ENCODE measurements at places on chromosomes 16 and 17.

GRCh38 chr17:3012926-3013581, 50.4 kb downstream of the OR1D5 start:
- DNase-seq, result peak; percentile 67

- DNase-seq, result no peak
Measured at GRCh38 chr16:577796-578195, 8.0 kb downstream of the PIGQ start.

DNA sequence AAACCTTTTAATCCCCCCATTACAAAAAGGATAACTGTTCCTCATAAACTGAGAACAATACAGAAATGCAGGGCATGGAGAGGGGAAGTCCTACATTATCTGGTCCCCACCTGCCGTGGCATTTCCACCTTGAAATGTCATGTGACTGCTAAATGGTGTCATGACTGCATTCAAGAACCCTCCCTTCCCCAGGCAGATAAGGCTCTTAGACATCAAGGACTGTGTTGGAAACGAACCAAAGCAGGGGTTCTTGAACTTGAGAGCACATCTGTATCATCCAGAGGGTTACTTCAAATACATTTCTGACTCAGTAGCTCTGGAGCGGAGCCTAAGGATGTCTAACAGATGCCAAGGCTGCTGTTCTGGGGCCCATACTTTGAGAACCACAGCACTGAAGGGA, 18.4 kb downstream of the CMTM3 start:
- DNase-seq, result no peak

- no peak for DNase-seq
Measured at GRCh38 chr16:67407788-67408452, 8.4 kb downstream of the ZDHHC1 start.

DNA sequence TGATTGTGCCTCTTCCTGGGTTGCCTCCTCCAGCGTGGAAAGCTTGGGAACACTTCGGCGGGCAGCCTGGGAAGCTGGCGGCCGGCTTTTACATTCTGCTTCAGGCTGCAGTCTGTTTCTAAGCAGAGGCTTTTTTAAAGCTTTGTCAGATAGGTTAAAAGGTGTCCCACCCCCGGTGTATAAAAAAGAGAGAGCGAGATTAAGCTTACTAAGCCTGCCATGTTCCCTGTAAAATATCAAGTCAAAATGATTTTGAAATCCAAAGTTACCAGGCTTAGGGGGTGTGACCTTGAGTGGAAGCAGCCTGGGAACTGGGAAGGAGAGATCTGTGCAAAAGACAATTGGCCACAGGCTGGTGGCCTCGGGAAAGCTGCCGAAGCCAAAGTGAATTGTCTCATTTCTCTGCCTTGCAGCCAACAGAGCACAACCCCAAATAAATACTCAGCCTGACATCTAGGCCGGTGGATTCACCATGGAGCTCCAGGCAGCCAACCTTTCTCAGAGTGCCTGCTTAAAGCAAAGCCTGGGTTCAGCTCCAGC, 254.5 kb downstream of the FTO start:
- no peak for DNase-seq

DNA sequence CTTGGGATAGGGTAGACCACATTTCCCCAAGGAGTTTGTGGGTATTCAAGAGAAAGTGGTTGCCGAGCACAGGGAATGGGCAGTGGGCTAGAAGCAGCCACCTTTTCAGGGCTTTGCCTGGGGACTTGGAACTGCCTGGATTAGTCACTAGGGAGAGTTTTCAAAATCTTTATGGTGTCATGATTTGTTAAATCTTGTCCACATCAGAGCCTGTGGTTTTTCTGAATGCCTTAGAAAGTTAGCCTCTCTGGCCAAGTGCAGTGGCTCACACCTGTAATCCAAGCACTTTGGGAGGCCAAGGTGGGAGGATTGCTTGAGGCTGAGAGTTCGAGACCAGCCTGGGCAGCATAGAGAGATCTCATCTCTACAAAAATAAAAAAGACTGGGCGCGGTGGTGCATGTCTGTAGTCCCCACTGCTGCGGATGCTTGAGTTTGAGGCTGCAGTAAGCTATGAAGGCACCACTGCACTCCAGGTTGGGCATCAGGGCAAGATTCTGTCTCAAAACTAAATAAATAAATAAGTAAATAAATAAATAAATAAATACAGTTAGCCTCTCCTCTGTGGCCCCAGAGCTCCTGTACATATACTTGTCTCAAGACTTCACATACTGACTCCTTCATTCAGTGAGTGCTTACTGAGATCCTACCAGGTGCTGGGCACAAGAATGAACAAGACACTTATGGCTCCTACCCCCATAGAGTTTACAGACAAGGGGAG, 76.3 kb upstream of the HNF1B start:
- no peak for DNase-seq

DNA sequence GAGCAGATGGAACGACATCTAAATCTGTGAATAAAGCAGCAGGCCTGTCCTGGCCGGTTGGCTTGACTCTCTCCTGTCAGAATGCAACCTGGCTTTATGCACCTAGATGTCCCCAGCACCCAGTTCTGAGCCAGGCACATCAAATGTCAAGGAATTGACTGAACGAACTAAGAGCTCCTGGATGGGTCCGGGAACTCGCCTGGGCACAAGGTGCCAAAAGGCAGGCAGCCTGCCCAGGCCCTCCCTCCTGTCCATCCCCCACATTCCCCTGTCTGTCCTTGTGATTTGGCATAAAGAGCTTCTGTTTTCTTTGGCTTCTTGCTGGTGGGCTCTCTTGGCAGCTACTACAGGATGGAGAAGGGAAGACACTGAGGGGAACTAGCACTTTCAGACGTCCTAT, 4.1 kb upstream of the RSAD1 start:
- no peak for DNase-seq

DNA sequence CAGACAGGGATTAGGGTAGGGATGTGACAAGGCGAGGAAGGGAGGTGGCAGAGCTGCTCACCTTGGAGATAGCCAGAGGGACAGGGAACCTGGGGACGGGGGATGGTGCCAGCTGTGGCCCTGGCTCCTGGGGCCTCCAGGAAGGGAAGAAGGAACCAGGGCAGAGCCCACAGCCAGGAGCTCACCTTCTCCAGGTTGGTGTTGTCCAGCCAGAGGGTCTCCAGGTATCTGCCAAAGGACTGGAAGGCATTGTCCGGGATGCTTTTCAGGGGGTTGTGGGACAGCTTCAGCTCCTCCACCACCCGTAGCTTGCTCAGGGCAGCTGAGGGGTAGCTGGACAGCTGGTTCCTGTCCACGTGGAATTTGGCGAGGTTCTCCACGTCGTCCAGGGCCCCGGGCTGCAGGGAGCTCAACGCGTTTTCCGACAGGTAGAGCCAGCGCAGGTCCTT, 801 bp downstream of the CHAD start:
- no peak for DNase-seq

DNA sequence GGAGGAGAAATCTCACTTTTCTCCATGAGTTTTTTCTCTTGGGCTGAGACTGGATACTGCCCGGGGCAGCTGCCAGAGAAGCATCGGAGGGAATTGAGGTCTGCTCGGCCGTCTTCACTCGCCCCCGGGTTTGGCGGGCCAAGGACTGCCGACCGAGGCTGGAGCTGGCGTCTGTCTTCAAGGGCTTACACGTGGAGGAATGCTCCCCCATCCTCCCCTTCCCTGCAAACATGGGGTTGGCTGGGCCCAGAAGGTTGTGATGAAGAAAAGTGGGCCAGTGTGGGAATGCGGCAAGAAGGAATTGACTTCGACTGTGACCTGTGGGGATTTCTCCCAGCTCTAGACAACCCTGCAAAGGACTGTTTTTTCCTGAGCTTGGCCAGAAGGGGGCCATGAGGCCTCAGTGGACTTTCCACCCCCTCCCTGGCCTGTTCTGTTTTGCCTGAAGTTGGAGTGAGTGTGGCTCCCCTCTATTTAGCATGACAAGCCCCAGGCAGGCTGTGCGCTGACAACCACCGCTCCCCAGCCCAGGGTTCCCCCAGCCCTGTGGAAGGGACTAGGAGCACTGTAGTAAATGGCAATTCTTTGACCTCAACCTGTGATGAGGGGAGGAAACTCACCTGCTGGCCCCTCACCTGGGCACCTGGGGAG, 19.1 kb downstream of the NGFR start:
- DNase-seq, result no peak

GRCh38 chr17:50558941-50559614, 1.4 kb upstream of the CACNA1G start:
- DNase-seq, result no peak

DNA sequence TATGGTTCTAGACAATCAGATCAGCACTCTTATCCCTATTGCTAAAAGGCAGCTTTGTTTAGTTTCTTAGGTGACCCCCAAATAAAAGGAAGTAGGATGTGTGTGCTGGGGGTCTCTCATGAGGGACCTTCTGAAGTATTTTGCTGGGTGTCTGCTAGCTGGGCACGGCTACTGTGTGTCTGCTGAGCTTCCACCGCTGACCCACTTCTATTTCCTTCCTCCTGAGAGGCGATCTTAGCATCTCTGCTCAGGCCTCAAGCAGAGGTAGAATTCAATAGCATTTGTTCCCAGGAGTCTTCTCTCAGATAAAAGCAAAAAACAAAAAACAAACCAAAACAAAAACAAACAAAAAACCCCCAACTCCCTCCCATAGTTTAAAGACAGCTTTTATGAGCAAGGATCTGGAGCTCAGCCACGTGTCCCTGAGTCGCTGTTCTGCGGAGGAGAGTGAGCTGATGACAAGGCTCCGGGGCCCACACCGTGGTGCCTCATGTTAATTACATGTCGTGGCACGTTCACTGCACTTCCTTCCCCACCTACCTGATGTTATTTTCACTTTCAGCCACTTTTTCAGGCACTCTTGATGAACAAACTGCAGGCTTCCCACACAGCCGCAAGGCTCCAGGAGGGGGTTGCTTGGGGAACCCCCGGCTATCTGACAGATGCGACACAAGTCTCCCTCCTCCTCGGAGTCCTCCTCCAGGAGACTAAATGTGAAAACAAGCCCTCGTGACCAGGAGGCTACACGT, 83.5 kb downstream of the MARCHF10 start:
- no peak for DNase-seq

- no peak for DNase-seq
Measured at GRCh38 chr16:49281480-49281842, at the start of gene CBLN1. Gene CBLN1 (minus strand): TSS chr16:49281838. CDS start chr16:49281465, 373 bp downstream.

DNA sequence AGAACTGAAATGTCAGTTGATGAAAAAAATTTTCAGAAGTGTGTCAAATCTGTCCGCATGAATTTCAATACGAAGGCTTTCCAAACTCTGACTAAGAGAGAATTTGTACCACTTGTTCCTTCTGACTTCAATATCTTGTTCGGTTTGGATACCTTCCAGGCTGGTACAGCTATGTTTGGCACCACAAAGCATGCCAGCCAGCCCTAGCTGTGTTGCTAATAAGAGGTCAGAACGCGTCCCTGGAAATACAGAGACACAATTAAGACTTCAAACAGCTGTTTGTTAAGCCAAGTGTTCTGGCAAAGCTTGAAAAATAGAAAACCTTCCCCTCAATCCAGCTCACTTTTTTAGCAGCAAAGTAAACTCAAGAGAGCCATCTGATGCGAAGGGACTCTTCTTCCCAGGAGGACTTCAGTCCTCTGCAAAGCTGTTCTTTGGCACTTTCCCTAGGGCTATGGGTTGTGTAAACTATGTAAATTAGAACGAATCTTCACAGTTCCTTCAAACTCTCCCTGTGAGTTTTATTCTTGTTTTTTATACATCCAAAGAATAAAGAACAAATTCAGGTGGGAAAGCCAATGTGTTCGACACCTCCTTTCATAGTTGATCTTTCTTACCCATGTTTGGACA, 35.1 kb downstream of the GRB2 start:
- DNase-seq, result no peak

GRCh38 chr16:74773446-74774222, 986 bp downstream of the FA2H start:
- no peak for DNase-seq

DNA sequence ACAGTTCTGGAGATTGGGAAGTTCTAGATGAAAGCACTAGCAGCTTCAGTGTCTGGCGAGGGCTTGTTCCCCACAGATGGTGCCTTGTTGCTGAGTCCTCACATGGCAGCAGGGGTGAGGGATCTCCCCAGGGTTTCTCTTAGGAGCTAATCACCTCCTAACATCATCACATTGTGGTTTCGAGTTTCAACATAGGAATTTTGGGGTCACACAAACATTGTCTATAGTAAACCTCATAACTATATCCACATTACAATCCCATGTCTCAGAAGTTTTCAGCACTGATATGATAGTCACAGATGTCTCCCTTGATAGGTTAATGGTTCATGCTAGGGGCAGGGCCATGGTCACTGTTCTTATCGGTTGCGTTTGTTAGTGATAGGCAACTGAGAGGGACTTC, 13.8 kb downstream of the CLUAP1 start:
- DNase-seq, result no peak

GRCh38 chr17:2904135-2904534, 107.9 kb downstream of the RAP1GAP2 start:
- DNase-seq, result peak; percentile 66

DNA sequence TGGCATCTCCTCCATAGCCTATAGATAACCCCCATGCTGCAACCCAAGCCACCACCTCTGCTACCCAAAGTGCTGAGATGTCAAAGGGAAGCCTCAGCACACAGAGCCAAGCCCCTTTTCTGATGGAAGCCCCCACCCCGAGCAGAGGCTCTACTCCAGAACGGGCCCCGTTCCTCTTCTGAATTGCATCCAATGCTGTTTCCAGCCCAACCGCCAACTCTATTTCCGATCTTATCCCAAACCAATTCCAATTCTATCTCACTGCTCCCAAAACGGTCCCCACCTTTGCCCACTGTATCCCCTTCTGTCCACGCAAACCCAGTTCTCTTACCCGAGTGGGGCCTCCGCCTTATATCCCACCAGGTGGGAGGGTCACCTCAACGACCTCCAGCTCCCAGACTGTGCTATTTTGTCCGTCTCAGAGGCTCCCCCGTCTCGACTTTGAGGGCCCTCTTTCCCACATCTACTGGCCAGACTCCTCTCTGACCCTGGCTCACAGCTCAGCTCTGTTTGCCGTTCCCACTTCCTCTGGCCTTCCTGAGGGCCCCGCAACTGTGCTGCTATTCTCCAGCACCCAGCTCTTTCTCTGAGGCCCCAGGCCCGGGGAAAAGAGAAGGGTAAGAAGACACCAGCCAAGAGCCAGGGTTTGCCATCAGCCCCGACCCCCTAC, 487 bp downstream of the SRL start:
- DNase-seq, result no peak

DNA sequence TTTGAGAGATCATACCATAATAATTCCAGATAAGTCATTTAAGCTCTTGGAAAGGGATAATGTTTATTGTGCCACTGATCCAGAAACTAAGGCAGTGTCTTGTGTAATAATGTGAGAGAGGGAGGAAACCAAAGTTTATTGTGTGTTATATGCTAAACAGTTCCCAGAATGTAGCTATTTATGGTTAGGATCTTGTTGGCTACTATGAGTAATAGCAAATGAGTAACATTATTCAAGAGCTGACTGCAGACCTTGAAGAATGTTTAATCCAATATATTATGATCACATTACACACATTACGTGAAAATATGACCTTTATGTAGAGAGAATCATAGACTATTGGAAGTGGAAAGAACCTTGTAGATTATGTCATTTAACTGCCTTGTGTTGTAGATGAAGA, 139.5 kb downstream of the BCAS3 start:
- DNase-seq, result no peak

DNA sequence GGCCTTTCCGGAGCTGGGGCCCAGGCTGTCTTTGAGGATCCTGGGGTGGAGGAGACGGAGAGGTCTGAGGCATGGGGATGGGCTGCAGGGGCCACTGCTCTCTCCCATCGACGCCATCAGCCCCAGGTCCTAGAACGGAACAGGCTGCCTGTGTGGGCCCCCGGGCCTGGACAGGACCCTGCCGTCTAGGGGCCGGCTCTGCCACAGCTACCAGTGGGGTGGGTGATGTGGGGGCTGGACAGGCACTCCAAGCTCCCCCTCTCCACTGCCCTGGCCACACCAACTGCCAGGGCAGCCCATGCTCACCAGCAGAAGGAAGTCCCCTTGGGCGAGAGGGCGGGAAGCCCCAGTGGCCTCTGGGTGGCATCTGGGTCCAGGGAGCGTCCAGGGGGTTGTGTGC, 37.8 kb downstream of the ENGASE start:
- no peak for DNase-seq
